ENCODE measurements at places on chromosomes 12 and 14.

- no peak for DNase-seq
Observed at GRCh38 chr12:57616383-57617101, 5.3 kb downstream of the ARHGEF25 start.

DNA sequence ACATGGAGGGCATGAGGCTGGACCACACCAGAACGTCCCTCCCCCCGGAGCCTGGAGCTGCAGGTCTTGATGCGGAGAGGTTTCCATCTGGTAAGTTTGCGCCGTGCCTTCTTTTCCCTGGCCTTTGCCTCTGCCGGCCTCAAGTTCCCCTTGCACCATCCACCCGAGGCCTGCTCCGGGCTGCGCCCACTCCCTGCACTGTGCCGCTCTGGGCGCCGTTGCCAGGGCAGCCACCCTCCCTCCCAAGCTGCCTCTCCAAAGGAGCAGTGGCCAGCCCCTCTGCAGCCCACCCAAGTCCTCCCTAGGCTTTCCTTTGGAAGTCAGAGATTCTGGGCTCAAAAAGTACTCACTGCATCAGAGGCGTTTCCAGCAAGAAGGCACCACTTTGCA, 46.2 kb upstream of the MEG3 start:
- no peak for DNase-seq

GRCh38 chr14:81224222-81224621, 3.5 kb upstream of the GTF2A1 start:
- DNase-seq: no peak

- no peak for DNase-seq
Observed at GRCh38 chr12:18165889-18166288, 75.9 kb upstream of the RERGL start.

GRCh38 chr12:88391556-88391955, 188.7 kb downstream of the KITLG start:
- DNase-seq: no peak

- DNase-seq: peak; percentile 56
Observed at GRCh38 chr12:132216354-132216987, 72.2 kb downstream of the NOC4L start.

DNA sequence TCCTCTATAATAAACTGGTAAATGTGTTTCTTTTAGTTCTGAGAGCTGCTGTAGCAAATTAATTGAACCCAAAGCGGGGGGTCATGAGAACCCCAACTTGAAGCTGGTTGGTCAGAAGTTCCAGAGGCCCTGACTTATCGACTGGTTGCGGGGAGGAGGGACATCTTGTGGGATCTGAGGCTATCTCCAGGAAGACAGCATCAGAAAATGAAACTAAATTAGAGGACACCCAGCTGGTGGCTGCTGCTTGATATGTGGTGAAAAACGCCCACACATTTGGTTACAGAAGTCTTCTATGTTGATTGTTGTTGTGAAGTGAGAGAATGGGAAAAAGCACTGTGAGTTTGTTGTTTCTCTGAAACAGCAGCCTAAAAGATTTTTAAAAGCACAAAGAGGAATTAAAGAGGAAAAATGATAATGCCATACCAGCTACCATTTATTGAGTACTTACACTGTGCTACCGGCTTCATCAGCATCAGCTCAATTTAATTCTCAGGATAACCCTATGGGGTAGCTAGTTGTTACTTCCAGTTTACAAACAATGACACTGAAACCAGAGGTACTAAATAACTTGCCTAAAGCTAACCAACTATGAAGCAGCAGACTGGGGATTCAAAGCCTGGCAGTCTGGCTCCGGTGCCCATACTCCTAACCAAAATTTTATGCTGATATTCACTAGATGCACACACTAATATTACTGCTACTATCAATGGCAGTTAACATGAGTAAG, 24.3 kb downstream of the DDX24 start:
- no peak for DNase-seq

GRCh38 chr12:120639771-120640721, at the start of gene CABP1:
Gene CABP1 (plus strand): TSS chr12:120640626. CDS start chr12:120640686, 60 bp downstream.
- DNase-seq: peak; percentile 37

DNA sequence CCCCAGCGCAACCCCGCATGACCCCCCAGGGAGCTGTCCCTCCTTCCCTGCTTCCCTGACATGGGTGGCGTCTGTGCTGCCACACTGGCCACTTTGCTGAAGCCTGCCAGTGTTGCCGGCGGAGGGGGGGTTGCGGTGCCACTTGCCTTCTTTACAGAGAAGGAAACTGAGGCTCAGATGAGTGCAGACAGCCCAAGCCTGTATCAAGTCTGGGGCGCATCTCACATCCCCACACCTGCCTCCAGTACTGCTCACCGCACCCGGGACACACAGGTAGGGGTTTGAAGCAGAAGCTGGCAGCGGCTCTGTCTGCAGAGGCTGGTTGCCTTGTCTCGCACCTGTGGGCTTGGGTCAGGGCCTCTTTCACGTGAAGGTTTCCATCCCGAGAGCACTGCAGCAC, 104.7 kb upstream of the RTL1 start:
- no peak for DNase-seq

DNA sequence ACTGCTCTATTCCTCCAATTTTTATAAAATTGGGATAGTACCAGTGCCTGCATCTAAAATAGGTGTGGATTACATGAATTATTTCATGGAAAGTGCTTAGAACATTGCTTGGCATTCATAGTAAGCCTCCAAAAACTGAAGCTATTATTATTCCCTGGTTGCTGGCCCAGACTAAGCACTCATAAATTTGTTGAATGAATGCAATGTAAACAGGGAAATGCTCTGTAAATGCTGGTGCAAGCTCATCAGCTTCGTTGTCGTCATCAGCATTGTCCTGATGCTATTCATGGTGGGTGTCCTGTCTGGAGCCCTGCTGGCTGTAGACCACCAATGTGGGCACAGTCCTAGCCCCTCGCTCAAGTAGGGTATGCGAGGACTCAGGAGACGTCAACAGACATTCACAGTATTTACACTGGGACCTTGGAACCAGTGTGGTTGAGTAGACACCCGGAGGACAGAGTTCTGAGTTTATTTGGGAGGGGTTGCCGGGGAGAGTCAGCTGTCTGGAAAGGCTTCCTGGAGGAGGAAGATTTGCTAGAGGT, 16.5 kb downstream of the BDKRB2 start:
- no peak for DNase-seq

- DNase-seq: no peak
Observed at GRCh38 chr12:87217491-87217890, 811.7 kb downstream of the C12orf50 start.

All from cerebellar cortex (tissue), 1 donor.